NCI-H1436 (cell line): ENCODE measurements at places on chromosomes 16 and 17.
A peak's percentile ranks its signal among the peaks of the same experiment; 100 is the strongest.

- no peak for DNase-seq
Measured at GRCh38 chr17:8481089-8481488, 45.4 kb downstream of the NDEL1 start.

- no peak for DNase-seq
Measured at GRCh38 chr17:51699303-51699702, 439.0 kb downstream of the UTP18 start.

GRCh38 chr17:80745183-80745582 is 200.5 kb downstream of the RPTOR start:
- DNase-seq, result no peak

DNA sequence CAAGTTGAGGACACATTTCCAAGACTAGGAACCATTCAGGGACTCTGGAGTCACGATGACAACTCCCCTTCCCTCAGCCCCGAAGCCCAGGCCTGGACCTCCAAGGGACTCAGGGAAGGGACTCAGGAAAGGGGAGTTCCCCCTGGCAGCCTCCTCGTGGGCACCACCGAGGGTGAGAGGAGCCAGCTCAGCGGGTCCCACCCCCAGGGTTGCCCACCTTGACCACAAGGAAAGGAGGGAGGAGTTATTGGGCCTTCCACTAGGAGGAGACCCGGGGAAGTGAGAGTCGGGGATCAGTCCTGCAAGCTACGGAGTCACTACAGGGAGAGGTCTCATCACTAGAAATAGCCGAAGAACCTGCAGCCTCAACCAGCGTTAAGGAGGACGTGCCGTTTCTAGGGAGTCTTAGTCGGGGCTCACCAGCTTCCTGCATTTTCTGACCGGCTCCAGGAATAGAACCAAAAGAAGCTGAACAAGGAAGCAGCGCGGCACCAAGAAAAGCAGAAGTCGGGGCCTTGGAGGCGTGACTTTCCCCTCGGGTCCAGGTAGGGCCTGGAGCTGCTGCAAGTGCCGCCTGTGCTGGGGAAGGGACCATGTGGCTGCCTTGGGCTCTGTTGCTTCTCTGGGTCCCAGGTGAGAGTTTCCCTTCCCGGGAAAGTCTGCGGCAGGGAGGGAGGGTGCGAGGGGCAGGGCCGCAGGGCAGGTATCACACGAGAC is at the start of gene CD300A:
Gene CD300A (plus strand): TSS at position 524 of the 717 bp plus-strand sequence. CDS start 70 bp downstream, at position 594.
- DNase-seq, result no peak

GRCh38 chr16:30985401-30986128 is 558 bp downstream of the HSD3B7 start:
- peak; percentile 64 for DNase-seq

- peak; percentile 27 for DNase-seq
Measured at GRCh38 chr16:53415504-53415903, 18.8 kb upstream of the RBL2 start.

- no peak for DNase-seq
Measured at GRCh38 chr17:29846298-29846697, 83.7 kb downstream of the SSH2 start.

- DNase-seq, result no peak
Measured at GRCh38 chr17:42809250-42809649, 10.6 kb downstream of the CNTD1 start.

GRCh38 chr16:70788668-70789594 is 12.0 kb downstream of the VAC14 start:
- DNase-seq, result no peak

GRCh38 chr16:56198755-56199114 is 7.4 kb downstream of the GNAO1 start:
- DNase-seq, result no peak

DNA sequence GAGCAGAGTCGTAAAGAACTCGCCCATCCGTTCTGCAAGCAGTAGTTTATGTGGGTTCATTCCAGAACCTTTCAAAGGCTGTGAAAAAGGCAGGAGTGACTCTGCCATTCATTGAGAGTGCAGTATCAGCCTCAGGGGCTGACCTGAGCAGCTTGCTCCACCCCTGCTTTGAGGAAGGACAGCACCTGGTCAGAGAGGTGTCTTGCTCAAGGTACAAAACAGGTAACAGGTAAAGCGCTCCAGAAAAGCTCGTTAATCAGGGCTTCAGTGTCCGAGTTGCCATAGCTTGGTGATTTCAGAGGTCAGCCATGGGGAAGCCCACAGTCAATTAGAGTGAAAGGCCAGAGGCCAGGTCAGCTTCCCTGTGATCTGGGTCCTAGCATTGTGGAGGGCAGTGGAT is 251.1 kb downstream of the ABCC12 start:
- DNase-seq, result no peak

DNA sequence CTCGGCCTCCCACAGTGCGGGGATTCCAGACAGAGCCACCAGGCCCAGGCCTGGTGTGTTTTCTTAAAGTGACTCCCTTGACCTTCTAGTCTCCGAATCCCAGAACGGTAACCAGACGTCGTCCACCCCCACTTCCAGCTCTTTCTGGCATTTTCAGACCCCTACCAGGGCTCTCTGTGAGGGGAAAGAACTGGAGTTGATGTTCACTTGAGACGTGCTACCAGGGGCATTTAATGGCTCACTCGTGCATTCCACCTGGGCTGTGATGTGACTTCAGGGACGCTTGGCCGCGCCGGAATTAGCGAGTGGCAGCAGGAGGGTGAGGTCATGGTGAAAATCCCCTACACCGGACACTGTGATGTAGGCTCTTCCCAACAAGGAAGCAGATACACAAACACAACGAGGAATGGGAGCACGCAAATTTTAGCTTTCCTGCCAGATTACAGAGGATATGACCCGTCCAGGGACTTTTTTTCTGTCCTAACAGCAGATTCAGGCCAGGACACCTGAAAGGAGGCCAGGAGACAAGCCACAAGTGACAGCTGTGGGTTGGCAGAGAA is 1.1 kb upstream of the GNA13 start:
- DNase-seq, result no peak

- no peak for DNase-seq
Measured at GRCh38 chr16:67195676-67196075, 3.3 kb upstream of the ELMO3 start.

DNA sequence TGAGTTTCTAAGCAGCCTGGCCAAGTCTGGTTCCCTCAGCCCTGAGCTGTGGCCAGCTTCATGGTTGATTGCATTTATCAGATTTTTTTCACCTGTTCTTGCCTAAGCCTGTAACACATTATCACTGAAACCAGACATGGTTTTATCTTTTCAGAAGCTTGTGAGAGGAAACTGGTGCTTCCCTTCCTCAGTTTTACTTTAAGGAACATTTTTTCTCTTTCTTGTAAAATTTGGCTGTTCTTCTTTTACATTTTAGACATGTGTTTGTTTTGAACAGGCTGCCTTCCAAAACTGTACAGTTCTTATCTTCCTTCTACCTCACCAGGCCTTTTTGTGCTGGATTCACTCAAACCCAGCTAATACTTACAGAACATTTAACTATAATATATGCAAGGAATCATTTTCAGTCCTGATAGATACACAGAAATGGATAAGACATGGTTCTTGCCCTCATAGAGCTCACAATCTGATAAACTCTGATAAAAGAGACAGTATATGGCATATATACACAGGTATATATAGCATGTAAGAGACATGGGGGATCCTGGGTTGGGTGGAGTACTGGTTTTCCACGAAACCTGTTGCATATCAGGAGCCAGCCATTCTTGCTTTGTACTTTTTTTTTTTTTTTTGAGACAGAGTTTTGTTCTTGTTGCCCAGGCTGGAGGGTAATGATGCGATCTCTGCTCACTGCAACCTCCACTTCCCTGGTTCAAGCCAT is 44.5 kb downstream of the ZNRF1 start:
- no peak for DNase-seq

- no peak for DNase-seq
Measured at GRCh38 chr17:16980813-16981731, 9.2 kb upstream of the TNFRSF13B start.

DNA sequence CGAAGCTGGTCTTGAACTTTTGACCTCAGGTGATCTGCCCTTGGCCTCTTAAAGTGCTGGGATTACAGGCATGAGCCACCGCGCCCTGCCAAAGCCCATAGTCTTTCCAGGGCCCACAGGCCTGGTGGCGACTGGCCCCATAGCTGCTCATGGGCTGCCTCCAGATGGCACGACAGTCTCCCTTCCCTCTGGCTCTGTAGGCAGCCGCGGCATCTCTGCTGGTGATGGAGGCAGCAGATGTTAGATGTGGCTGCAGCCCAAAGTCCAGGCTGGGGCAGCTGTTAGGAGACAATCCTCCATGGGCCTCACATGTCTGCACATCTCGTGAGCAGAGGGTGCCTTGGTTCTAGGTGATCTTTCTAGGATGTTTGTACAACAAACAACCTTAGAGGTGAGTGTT is 69.7 kb upstream of the DNAJA2 start:
- DNase-seq, result no peak

GRCh38 chr17:42192189-42193126 is 1.8 kb downstream of the GHDC start:
- no peak for DNase-seq

DNA sequence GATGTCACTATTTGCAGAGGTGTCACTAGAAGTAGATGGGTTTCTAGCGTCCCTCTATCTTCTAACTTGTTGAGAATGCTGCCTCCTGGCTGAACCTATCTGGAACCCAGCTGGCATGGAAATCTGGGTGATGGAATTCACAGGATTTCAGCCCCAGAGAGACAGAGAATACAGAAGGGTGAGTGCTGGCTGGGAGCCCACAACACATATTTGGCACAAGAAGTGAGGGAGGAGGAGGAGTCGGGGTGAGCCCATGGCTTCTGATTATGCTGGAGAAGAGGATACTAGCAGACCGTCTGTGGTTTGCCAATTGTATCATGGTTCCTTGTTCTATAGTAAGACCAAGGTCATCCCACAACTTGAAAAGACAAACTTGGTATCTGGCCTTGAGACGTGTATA is 557.8 kb upstream of the SALL1 start:
- no peak for DNase-seq

DNA sequence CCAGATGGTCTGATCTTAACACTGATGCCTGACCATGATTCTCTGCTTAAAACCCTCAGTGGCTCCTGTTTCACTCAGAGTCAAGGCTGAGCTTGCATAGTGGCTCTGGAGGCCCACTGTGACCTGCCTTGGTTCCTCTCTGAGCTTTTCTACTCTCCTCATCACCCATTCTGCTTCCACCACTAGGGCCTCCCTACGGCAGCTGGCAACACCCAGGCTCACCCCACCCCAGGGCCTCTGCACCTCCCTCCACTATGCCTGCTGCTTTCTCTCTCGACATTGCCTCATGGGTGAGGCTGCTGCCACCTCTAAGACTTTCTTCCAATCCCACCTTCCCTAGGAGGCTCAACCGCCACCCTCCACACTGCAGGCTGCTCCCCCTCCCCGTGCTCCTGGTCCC is 127.6 kb downstream of the IRX3 start:
- DNase-seq, result no peak

DNA sequence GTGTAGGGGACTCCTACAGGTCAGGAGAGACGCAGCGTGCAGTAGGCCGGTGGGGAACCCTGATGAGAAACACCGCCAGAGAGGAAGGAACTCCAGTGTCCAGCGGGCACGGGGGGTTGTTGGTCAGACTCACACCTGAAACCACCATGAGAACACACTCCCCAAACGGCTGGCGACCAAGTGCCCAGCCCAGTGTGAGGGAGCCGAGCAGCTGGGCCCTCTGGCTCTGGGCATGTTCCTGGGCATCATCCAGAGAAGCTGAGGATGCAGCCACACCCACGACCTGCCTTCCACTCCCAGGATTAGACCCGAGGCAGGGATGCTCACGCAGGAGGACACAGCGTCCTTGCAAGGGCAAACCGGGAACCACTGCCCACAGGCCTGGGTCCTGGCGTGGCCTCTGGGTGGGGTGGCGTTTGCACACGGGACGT is 108.3 kb upstream of the ZNF750 start:
- DNase-seq, result no peak

GRCh38 chr17:2059547-2060384 is 4.9 kb downstream of the HIC1 start:
- no peak for DNase-seq

GRCh38 chr17:51540151-51540550 is 279.8 kb downstream of the UTP18 start:
- DNase-seq, result no peak

DNA sequence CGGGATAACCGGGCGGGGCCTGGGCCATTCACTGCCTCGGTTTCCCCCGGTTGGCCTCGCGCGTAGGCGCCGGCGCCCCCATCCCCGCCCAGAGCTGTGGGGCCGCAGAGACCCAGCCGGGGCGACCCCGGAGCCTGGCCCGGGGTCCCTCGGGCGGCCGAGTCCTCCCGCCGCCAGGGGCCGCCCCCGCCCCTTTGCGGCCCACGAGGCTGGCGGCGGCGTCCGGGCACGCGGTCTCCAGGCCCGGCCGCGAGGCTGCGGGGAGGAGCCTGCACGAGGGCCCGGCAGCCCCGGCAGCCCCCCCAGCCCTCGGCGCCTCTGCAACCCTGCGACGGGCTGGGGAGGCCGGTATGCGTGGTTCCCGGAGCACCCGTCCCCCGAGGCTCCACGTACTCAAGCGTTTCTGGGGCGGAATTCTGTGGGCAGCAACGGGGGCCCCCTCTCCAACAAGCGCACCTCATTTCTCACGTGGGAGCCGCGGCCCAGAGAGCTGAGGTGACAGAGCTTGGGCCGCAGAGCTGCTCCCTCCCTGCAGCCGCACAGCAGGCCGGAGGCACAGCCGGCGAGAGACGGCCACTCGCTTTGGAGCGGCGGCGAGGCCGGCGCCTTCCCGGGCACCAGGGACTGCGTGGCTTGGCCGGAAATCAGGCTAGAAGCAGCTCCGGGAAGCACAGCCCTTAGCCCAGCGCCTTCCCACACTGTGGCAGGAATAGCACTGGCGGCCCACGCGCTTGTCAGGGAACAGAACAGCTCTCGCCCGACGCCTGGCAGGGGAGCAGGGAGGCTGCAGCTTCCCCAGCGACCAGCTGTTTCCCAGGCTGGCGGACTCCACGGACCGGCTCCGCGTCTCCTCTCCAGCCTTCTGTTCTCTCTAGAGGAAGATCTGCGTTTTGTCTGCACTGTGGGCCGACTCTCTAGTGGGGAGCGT is 867 bp upstream of the LIMD2 start:
- peak; percentile 30 for DNase-seq
